ENCODE measurements at places on chromosomes 3 and 15.
A peak's percentile ranks its signal among the peaks of the same experiment; 100 is the strongest.

- no peak for DNase-seq
Observed at GRCh38 chr15:60536314-60536713, 57.4 kb upstream of the ICE2 start.

- DNase-seq: no peak
Observed at GRCh38 chr3:183381179-183381578, 47.2 kb downstream of the MCF2L2 start.

- DNase-seq: no peak
Observed at GRCh38 chr15:60795889-60796288, 316.9 kb upstream of the ICE2 start.

DNA sequence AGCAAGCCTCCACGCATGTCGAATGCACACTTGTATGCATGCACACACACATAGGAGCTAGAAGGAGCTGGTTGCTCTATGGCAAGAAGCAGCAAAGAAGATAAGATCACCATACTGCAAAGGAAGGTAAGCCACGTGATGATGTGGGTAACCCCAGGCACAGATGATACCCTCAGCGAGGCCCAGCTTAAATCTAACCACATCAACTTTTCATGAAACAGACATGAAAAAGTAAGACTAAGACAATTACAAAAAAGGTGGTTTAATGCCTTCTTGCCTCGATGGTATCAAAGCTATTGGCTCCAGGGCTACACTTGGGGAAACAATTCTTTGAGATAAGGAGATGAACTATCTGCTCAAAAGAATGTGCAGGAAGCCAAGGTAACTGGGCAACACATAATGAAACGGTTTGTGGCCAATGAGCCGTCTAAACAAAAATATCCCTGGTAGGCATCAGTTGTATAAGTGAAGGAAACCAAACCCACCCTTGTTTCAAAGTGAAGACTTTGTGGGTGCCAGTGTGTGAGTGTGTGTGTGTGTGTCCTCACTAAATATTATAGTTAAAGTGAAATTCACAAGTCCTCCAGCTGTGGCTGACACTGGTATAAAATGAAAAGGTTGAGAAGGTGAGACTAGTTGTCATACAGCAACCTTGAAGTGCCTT, 365.7 kb upstream of the ICE2 start:
- no peak for DNase-seq

GRCh38 chr15:66661432-66662096, 40.5 kb upstream of the SMAD6 start:
- DNase-seq: no peak

GRCh38 chr3:144167634-144168033, 196.0 kb downstream of the DIPK2A start:
- DNase-seq: no peak

DNA sequence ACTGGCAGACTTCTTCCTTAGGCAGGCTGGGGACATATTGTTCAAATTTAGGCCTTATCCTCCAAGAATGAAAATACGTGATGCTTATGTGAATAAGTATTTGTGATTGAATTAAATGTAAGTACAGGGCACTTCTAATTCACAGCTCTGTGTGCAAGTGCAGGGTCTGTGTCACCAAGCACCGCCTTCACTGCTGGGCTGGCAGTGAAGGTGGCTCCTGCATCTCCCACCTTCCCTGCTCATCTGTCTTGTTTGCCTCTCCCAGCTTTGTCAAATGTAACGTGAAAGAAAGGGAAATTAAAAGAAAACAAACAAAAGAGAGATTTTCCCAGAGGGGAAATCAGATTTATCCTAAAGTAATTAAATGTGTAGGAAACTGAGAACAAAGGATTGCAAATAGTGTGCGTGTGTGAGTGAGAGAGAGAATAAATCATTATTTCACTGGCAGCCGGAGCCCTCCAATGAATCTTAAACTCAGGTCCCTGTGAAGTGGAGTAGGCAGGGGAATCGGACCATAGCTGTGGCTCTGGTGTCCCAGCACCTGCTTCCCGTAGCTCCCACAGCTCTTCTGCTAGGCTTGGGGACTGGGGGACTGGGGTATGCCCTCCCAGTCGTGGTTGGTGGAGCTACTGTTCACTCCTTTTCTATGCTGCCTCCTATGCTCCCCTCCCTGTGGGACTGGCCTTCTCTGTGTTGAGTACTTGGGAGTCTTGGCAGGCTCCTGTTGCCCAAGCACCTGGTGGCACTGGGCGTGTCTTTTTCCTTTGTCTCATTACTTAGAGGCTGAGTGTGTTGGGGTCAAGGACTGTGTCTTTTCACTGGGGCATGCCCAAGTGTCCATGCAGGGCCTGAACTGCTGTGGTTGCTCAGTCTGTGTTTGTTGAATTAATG, 222.2 kb downstream of the EPHB1 start:
- no peak for DNase-seq

- no peak for DNase-seq
Observed at GRCh38 chr3:29083676-29084075, 197.2 kb upstream of the RBMS3 start.

DNA sequence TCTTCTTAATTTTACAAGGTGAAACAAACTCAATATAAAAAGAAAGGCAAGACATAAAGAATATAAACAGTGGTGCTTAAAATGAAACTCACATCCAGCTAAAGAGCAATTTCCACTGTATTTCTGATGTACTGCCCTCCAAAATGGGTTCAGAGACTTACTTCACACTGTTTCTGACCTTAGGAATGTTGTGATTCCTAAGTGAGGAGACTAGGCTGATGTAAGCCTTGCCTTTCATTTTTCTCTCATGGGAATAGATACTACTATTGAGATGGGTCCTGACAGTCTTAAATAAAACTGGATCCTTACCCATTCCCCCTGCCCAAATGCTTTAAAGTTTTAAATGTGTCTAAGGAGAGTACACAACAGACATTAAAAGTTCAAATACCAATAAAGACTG, 86.9 kb downstream of the CBLB start:
- no peak for DNase-seq

DNA sequence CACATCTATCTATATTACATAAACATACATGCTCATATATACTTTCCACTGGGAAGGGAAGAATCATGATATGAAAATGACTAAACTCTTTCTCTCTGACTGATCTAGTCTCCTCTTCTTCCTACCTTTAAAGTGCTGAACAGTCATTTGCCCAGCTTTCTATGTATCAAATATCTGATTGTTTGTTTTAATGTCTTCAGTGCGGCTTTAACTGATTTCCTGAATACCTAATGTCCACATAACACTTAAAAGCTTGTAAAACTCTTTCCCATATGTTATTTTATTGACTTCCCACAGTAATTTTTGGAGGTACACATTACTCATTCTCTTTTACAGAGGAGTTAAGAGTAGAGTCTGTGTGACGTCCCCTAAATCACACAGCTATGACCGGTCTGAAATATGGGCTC, 28.2 kb downstream of the CPOX start:
- DNase-seq: no peak

- DNase-seq: no peak
Observed at GRCh38 chr15:98859149-98859548, 148.4 kb downstream of the PGPEP1L start.

DNA sequence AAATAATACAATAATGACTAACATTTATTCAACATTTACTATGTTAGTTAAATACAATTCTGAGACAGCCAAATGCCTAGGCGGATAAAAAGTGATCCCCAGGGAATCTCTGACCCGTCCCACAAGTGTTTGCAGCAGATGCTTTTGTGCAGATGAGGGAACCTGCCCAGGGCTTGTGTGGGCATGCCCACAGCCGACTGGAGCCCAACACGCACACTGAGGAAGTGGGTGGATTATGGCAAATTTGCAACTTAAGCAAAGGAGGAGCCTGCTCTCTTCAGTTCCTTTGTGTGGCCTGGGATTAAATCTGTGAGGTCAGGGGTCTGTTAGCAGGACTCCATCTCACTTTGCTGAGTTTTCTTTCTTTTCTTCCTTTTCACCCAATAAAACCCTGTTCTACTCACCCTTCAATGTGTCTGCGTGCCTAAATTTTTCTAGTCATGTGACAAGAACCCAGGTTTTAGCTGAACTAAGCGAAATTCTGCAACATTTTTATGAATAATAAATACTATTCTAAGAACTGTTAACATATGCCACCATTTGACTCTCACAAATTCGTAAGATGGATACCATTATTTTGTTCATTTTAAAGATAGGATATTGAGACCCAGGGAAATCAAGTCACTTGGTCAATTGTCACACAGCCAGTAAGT, 13.9 kb upstream of the RTP1 start:
- DNase-seq: peak; percentile 60

DNA sequence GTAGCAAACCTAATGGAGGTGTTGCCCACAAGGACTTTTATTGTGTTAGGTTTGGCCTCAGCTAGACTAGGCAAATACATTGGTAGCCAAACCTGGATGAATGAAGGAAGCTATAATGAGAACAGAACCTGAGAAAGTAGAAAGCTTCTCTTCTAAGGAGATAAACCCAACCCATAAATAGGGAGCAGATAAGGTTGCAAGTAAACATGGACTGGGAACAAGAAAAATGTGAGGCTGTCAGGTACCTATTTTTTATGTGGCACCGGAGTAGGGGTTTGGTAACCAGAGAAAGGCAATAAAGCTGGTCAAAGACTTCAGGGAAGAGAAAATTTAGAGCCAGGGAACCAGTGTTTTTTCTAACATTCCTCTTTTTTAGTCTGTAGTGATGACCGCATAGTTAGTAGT, 25.0 kb downstream of the ZNF654 start:
- no peak for DNase-seq

DNA sequence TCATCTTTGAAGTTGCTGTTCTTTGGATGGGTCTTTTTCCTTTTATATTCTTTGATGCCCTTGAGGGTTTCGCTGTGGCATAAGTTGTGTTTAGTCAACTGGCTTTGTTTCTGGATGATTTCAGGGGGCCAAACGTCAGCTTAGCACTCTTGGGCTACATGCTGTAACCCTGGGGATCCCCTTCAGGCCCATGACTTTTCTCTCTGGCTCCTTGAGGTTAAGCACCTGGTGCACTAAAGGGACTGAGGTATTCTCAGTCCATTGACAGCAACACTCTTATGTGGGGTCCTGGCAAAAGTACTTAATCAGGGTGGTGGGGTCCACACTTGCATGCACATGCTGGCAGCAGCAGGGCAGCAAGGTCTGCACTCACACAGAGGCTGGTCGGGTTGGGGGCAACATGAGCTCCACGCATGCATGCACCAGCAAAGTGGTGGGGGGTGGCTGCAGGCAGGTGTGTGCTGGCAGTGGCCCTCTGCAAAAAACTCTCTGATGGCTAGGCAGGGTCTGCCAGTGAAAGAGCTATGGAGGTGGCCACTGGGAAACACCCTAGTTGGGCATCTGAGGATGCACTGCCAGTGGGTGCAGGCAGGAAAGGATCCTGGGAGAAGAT, 38.1 kb upstream of the CD200R1L start:
- no peak for DNase-seq

GRCh38 chr15:72790302-72790910, 6.8 kb upstream of the ADPGK start:
- no peak for DNase-seq

DNA sequence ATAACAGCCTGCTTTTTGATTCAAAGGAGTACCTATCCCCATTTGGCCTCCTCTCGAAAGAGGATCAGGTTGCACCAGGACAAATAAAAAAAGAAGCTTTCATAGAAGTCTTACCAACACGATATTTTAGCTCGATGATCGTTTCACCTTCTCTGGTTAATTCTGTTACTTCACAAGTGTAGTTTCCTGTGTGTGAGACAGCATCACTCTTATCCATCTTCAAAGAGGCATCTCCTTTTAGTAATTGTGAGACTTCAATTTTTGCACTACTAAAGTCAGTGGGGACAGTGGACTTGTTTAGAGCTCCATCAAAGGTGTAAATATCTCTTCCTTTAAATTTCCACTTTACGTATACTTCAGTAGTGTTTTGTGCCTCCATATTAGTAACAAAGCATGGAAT, 11.0 kb downstream of the CD47 start:
- DNase-seq: no peak

- DNase-seq: peak; percentile 7
Observed at GRCh38 chr15:26864664-26865191, 2.1 kb upstream of the GABRA5 start.

DNA sequence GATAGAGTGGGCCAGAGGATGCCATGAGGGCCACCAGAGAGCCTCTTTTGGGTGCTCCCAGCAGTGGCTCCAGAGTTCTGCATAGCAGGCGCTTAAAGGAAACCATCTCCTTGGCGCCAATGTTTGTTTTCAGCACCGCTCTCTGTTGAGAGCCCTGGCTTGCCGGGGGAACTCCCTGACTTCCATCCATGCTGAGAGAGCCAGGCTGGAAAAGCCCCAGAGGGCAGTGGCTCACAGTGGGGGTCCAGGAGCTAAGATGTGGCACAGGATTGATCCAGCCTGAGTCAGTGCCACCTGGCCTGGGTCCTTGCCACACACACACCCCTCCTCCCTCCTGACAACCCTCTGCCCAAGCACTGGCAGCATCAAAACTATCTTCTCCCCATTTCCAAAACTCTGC, 50.4 kb upstream of the HACD2 start:
- no peak for DNase-seq

GRCh38 chr3:75176937-75177336, 487.2 kb upstream of the FRG2C start:
- no peak for DNase-seq

- DNase-seq: no peak
Observed at GRCh38 chr15:47514200-47514652, 203.1 kb upstream of the SEMA6D start.

DNA sequence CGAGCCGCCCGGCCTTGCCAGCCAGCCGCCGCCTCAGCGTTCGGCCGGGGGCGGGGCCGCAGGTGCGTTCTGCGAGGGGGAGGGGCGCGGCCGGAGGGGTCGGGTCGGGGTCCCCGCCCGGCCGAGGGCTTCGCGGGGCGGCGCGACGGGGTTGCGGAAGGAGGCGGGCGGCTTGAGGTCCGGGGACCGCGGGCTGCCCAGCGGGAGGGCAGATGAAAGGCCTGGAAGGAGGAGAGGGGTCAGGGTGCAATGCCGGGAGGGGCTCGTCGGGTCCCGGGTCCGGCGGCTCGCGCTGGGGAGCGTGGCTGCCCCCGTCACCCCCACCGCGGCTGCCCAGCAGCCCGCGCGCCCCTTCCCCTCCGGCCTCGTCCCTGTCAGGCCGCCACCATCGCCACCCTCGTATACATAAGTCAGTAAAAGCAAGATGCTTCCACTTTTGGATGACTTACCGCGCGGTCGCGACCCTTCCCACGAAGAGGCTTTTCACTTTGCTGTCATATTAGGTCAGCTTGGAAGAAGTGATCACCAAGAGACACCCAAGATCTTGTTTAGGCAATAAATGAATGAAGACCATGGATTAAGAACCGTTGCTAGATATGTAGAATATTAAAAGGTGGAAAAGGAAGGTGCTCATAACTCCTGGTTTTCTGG, 620 bp upstream of the ANP32A start:
- no peak for DNase-seq

DNA sequence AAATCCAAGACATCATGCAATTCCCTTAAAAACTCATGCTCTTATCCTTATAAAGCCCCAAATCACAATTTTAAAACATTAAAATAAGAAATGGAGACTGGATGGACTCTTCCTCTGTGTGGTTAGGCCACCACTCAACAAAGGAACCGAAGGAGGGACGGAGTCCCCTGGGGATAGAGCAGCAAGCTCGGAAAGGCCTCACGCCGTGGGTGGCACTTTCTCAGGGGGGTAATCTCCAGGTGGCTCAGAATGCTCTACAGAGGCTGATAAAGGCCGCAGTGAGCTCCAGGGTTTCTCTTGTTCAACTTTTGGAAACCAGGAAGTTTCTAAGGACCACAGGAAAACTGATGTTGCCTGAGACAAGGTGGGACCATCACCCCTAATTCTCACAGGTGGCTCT, 23.2 kb downstream of the CCR9 start:
- no peak for DNase-seq
